Stimulated activated CD8-positive, alpha-beta memory T cell treated with anti-CD3 and anti-CD28 coated beads, Interleukin-15, amount 100 ng/mL, for 48 hours (primary cell): ENCODE measurements at places on chromosomes 1 and 21.

DNA sequence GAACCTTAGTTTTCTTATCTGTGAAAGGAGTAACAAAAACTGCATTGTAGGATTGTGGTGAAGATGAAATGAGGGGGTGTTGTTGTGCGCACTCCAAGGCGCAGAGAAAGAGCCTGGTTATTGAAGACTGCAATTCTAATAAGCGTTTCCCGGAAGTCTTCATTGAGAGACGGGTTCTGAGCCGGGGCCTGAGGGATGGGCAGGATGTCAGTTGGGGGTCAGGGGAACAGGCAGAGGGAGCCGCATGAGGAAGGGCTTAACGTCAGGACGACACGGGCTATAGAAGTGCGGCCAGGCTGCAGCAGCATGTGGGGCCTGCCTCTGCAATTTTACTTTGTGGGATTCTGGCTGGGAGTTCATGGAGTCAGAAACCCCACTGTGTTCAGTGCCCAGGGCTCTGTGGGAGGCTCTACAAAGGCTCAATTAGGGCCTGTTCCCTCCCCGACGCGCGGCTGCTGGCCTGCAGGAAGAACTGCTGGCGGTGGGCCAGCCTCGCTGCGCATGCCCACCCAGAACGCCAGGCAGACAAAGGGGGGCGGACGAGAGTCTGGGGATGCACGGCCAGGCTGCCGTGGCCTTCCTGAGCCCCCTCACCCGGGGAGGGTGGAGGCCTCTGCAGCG, 20.7 kb downstream of the TRIM62 start:
- DNase-seq: no peak

DNA sequence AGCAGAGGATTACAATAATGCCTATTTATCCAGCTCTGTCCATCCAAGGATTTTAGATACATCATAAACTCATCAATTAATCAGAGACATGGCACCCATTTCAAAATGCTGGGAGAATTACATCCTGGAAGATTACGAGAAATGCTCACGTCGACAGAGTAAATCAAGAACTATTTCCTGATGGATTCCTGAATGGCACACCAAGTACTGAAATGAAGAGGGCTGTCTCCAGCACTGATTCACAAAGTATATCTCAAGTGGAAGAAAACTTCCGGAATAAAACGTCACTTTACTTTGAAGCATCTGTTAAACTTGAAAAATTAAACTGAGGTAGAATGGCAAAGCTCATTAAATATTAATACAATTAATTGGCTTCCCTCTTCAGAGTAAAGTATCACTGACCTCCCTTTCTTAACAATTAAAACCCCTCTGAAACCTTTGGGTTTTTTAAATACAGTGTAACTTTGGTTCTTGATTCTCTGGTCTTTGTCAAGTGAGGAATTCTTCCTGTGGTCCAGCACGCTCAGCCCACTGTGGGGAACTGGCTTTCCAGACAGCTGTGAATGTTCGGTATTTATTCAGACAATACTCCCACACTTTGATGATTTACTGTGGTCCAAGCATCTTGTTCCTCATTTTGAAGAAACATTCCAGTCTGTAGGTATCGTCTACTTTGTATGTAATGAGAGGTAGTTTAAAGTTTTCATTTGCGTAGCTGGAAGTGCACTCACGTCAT, 288.0 kb downstream of the NFIA start:
- DNase-seq: no peak

DNA sequence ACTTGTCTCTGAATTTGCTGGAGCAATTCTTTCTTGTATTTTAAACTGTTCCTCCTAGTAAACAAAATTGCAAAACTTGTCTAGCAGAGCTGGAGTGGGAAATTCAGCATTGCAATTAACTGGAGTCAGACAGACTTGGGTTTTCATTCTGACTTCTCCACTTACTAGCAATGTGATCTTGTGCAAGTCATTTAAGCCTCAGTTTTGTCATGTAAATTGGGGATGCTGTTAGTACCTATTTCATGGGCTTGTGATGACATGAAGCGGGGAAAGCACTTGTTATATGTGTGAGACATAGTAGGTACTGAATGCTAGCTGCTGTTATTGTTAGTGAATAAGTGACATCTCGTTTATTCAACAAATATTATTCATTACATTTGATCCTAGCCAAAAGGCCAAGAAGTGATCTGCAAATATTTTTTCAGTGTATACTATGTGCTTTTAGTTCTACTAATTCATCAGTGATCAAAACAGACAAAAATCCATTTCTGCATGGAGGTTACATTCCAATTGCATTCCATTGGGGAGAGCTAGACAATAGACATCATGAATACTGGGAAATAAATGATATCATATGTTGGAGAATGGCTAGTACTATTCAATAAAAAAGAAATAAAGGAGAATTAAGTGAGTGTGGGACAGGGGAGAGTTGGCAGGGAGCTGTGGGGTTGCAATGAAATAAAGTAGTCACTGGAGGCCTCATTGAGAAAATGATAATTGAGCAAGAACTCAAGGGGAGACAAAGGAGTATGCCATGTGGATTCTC, 47.1 kb downstream of the CACHD1 start:
- DNase-seq: no peak

- no peak for DNase-seq
Observed at GRCh38 chr1:174049514-174049913, 27.4 kb upstream of the RC3H1 start.

GRCh38 chr1:90204780-90205179, 209.9 kb downstream of the ZNF326 start:
- no peak for DNase-seq

DNA sequence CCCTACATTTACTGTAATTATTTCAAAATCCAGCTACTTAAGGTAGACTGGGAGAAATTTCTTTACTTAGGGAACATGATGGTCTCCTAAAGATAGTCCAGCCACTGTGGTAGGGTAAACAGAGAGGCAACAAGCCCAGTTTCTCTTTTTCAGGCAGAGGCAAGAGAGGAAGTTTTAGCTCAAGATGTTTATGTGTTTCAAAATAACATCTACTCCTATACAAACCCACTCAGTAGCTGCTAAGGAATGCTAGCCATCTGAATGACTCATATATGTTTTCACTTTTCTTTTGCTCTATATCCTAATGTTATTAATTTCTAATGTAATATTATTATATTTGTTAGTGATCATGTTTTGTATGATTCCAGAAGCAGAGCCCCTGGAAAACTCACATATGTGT, 856.6 kb downstream of the PLA2G4A start:
- no peak for DNase-seq

GRCh38 chr1:3465935-3466321, 11.5 kb downstream of the ARHGEF16 start:
- no peak for DNase-seq

DNA sequence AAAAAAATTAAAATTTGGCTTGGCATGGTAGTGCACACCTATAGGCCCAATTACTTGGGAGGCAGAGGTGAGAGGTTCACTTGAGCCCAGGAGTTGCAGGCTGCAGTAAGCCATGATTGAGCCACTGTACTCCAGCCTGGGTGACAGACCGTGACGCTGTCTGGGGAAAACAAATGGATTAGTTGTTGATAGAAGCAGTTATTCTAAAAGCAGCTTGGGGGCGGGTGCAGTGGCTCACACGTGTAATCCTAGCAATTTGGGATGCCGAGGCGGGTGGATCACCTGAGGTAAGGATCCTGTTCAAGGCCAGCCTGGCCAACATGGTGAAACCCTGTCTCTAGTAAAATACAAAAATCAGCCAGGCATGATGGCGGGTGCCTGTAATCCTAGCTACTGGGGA, 40.3 kb downstream of the KIF1B start:
- DNase-seq: no peak

- no peak for DNase-seq
Observed at GRCh38 chr1:243723458-243724043, 126.5 kb downstream of the AKT3 start.

DNA sequence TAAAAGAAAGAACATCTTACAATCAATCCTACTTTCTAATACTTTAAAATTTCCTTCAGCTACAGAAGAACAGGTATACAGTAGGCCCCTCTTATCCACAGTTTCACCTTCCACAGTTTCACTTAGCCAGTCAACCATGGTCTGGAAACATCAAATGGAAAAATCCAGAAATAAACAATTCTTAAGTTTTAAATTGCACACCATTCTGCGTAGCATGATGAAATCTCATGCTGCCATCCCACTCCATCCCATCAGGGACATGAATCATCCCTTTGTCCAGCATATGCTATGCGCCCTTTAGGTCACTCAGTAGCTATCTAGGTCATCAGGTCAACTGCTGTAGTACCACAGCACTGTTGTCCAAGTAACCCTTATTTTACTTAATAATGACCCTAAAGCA, 67.7 kb downstream of the HSF2BP start:
- DNase-seq: no peak

GRCh38 chr1:169623132-169623926, 6.6 kb downstream of the SELP start:
- no peak for DNase-seq

DNA sequence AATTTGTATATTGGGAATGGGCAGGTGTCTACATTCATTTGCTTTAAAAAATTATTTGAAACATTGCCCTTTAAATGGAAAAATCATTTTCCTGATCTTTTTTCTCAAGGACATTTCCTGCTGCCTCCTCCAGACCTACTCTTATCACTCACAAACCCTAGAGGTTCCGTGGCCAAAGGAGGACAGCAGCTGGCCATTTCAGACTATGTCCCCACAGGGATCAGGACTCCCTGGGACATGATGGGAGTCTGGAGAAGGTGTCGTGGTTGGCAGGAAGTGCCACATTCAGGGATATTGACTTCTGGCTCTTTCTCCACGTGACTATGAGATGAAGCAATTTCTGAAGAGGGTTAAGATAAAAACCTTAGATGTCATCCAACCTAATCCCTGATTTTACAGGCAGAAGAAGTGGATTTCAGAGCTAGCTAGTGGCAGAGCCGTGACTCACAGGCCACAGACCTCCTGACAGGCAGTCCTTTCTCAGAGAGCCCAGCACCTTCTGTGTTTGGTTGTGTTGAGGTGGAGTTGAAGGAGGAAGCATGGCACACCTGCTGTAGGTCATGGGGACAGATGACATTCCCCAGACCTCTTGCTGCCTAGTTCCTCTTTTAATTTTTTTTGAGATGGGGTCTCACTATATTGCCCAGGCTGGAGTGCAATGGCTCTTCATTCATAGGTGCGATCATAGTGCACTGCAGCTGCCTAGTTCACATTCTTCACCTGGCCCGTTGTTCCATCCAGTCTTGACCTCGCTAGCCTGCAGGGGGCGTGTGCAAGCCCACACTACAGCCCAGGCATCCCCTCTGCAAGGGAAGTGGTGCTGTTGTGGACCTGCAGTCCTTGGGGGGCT, 25.5 kb upstream of the IL10 start:
- no peak for DNase-seq

DNA sequence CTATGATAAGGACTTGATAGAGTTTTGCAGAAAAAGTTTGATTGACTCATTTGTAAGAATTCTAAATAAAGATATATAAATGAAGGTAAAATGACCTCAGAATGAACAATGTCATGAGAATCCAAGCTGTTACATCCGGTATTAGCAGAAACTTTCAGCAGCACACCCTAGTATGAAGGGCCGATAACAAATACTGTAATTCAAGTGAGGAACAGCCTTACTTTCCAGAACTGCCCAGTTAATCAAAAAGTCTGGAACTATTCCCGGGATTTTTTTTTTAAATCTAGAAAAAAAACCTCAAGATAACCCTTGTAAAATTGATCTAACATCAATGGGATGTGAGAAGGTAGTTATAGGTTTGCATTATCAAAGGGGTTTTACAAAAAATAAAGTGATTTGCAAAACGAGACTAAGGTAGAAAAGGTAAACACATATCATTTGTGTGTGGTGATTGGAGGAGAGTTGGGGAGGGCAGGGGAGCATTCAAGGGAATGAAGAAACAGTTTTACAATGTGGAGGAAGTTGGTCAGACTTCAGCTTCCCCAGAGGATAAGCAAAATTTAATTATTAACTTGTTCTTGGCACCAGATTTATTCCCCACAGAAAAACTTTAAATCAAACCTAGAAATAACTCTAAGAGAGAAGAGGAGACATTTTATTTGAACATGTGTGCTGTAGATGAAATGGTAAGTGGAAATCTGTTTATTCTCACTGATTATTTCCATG, 75.9 kb upstream of the VCAM1 start:
- no peak for DNase-seq

DNA sequence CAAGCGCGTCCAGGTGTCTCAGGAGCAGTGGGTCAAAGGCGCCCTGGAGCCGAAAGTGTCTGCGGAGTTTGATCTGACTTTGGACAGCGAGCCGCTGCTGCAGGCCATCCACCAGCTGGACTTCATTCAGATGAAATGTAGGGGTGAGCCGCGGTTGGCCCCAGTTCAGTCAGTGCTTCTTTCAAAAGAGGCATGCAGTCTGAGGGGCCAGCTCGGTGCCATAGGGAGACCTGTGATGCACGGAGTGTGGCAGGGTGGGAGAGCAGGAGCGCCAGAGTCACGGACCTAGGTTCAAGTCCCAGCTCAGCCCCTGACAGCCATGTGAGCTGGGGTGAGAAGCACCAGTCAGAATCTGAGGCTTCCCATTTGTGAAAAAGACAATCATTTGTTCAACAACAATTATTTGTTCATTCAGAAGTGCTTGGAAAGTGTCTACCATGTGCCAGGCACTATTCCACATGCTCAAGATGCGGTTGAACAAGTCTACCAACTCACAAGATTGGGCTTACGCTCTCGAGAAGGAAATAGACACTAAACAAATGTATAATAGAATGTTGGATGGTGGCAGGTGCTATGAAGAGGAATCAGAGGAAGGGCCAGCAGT, 39.5 kb upstream of the GNPAT start:
- no peak for DNase-seq

DNA sequence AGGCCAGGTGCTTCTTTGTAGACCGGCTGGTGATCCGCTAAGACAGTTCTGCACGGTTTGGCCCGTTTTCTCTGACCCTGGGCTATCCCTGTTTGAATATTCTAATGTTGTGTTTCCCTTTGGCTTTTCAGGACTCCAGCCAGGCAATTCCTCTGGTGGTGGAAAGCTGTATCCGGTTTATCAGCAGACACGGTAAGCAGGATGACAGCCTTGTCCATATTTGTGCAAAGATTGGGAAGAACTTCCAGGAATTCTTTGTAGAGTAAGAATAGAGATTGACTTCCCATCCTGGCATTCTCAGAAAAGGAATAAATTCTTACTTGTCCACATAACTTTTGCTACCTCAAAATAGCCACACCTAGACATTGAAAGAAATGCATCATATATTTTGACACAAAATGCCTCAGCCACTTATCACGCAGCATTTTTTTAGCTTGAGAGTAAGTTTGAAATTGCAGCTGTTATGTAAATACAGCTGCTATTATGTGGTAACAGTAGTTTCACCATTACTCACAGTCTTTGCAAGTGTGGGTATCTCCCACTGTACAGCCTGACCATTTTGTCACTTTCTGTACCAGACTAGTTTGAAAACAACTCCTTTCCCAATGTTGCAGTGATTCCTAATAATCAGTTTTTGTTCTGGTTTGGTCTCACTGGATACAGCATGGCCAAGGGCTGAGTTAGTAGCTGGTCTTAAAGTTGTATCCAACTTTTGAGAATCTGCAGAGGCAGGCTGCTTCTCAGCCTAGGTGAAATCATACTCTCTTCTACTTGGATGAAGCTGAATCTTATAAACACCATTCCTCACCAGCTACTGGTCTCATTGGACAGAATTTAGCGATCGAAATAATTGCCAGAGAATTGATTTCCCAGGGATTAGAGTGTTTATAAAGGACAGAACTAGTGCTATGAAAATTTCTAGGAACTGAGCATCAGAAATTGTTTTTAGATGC, 40.0 kb upstream of the IKBKE start:
- no peak for DNase-seq

- DNase-seq: no peak
Observed at GRCh38 chr1:175783126-175783722, 39.8 kb upstream of the TNR start.
